Nasal cavity respiratory epithelium epithelial cell of viscerocranial mucosa (primary cell): ENCODE measurements at places on chromosomes 5 and 9. TPM values are rescaled to one million over a fixed set of nuclear protein-coding genes. Genes with fewer than 3 reads are reported as not detected.

Gene PCA3
- total RNA-seq, result not detected in 2 replicates

Gene DMRT3
- not detected in 2 replicates for total RNA-seq

Gene RIC1
- total RNA-seq, result 32.8 and 47.5 TPM in 2 replicates

Gene GMCL2
- total RNA-seq, result not detected in 2 replicates

Gene WNT8A
- total RNA-seq, result not detected in 2 replicates

Gene ENC1
- total RNA-seq, result 9.2 and 23.6 TPM in 2 replicates

Gene TIGD6
- total RNA-seq, result 7.5 and 10.0 TPM in 2 replicates

Gene LECT2
- not detected in 2 replicates for total RNA-seq
